ENCODE measurements at places on chromosomes 12 and 14. TPM values are rescaled to one million over a fixed set of nuclear protein-coding genes. Genes with fewer than 3 reads are reported as not detected.

SIX1 gene
- not detected for polyA plus RNA-seq

LRRC10 gene
- polyA plus RNA-seq: not detected

SELPLG gene
- 37.0 TPM for polyA plus RNA-seq

BMAL2 gene
- polyA plus RNA-seq: 2.1 TPM

FOXG1 gene
- polyA plus RNA-seq: not detected

ATP6V1D gene
- polyA plus RNA-seq: 38.1 TPM

TSPAN8 gene
- not detected for polyA plus RNA-seq

SLC5A8 gene
- not detected for polyA plus RNA-seq

IL22 gene
- not detected for polyA plus RNA-seq
